Activated CD4-positive, alpha-beta T cell treated with anti-CD3 and anti-CD28 coated beads for 36 hours (primary cell): ENCODE measurements at places on chromosomes 12 and 14. TPM values are rescaled to one million over a fixed set of nuclear protein-coding genes. Genes with fewer than 3 reads are reported as not detected.

Gene DNAH10
- total RNA-seq: 0.37 TPM

DNA sequence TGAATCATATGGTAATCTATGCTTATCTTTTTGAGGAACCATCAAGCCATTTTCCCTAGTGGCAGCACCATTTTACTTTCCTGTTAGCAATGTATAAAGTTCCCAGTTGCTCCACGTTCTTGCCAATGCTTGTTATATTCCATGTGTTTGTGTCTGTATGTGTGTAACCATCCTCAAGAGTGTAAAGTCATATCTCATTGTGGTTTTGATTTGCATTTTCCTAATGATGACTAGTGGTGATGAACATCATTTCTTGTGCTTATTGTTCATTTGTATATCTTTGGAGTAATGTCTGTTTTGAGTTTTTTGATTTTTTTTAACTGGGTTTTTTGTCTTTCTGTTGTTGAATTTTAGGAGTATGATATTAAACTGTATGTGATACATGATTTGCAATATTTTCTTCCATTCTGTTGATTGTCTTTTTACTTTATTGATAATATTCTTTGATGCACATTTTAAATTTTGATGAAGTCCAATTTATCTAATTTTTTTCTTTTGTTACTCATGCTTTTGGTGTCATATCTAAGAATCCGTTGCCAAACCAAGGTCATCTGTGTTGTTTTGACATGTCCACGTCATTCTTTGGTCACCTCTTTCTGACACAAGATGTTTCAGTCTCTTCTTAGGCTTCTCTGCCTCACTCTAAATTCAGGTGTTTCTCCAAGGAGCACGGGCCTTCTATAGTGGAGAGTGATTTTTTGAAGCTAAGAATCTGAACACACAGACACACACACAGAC is 36.1 kb downstream of the PPHLN1 start:
- no peak for DNase-seq

DNA sequence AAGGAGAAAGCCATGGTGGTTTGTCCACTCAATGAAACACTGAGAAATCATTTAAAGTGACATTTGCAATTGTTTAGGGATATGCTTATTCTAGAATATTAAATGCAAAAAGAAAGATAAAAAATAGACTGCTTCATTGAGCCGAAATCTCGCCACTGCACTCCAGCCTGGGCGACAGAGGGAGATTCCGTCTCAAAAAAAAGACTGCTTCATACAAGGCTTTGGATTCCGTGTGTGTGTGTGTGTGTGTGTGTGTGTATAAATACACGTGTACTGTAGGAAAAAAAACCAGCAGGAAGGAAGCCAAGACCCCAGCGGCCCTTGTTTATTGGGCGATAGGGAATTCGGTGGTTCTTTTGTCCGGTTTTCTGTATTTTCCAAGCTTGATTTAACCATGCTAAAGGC is 3.2 kb upstream of the ZNF839 start:
- peak; percentile 51 for DNase-seq

DNA sequence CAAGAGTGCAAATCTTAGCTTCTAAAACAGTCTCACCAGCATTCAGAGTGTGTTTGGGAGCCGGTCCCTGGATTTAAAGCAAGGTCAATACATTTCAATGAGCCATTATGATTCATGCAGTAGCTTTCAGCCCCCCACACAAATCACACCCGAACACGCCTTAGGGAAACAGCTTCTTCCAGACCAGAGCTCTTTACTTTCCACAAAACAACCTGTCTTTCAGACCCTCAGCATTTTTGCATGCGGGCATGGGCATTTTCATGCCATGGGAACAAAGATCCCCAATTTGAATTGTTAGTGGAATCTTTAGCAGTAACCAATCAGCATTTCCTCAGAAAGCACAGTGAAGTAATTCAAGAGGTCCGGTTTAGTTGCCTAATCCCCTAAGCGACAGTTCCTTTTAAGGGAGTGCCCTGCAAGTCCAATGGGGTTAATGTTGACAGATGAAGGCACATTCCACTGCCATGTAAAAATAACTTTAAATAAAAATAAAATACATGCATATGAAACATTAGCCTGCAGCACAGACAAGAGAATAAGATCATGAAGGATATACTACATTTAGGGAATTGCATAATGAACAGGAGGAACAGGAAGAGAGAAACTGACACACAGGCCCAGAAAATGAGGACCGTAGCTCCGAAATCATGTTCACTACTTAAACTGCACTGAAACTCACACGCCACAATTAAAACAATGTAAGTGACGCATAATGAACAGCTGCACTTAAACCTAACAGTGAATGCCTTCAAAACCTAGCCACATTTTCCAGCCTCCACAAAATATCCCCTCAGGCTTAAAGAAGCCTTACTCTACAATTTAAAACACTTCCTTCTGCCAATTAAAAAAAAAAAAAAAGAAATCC is 4.0 kb downstream of the VPS37B start:
- no peak for DNase-seq

- DNase-seq: peak; percentile 51
Observed at GRCh38 chr14:69048456-69048855, 69.4 kb upstream of the ACTN1 start.

GRCh38 chr14:44699391-44699790 is 192.3 kb upstream of the FSCB start:
- no peak for DNase-seq

DNA sequence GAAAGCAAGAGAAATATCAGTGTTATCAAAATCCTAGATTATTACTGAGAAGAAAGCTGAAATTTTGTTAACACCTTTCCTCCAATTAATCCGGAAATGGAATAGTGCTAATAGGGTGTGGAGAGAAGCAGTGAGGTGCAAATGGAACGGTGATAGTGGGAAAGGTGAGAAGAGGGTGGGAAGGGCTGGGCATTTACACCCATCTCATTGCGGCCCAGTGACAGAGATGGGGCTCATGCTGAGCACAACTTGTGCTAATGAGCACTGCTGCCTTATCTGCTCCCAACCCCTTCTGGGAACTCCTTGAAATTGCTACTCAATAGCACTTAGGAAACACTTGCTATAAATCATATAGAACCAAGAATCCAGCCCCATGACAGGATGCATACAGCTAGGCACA is 94.4 kb downstream of the PTPRR start:
- no peak for DNase-seq

GRCh38 chr14:104199266-104199895 is 61.0 kb downstream of the KIF26A start:
- no peak for DNase-seq

Gene TRPV4
- not detected for total RNA-seq

DNA sequence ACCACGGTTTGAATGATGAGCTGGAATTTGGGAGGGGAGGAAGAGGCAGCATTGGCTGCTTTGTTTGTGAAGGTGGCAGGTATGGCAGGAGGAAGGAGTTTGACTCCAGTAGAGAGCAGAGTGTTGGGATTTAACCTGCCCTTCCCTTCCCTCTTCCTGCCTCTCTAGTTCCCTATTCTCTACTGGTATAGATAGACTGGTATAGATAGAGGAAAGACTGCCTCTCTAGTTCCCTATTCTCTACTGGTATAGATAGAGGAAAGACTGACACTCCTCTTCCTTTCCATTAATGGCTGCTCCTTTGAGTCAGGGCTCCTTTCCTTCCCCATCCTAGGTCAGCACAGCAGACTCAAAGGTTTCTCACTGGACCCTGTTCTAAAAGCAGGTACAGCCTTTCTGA is 8.4 kb upstream of the SYCP3 start:
- no peak for DNase-seq

Gene MLXIP
- total RNA-seq: 17.7 TPM

GRCh38 chr14:24052656-24053547 is 1.1 kb downstream of the CARMIL3 start:
- peak; percentile 81 for DNase-seq

- DNase-seq: peak; percentile 29
Observed at GRCh38 chr12:26524862-26525465, 308.0 kb downstream of the ITPR2 start.

DNA sequence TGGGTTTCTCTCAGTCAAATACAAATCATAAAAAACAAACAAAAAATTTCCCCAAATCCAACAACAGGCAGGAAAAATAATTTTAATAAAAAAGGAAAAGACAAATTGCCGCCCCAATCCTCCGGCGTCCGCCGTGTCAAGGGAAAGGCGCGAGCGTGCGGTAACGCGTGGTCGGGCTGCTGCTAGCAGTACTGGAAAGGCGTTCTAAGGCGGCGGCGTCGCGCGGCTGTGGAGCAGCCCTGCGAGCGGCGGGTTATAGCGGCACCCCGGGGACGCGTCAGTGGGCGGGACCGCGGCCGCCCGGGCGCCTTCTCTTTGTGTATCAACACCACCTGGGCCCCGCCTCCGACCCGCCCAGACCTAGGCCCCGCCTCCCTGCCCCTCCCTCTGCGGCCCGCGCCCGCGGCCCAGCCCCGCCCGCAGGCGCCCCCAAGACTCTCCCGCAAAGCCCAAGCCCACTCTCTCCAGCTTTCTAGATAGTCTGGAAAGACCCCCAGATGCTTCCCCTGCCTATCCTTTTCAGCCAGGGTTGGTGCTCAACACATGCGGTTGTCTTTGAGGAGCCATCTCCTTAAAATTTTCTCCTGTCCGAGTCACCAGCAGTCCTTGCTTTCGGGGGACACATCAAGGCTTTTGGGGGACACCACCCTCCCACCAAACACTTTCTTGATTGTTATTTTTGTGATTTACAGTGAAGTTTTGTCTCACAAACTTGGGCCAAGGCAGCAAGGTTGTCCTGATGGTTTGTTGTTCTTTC is at the start of gene SLC38A2:
Gene SLC38A2 (minus strand): TSS at position 230 of the 757 bp plus-strand sequence. CDS start 1,480 bp downstream, outside the sequence.
- peak; percentile 98 for DNase-seq

GRCh38 chr12:122862110-122862634 is 26.9 kb downstream of the HIP1R start:
- no peak for DNase-seq

DNA sequence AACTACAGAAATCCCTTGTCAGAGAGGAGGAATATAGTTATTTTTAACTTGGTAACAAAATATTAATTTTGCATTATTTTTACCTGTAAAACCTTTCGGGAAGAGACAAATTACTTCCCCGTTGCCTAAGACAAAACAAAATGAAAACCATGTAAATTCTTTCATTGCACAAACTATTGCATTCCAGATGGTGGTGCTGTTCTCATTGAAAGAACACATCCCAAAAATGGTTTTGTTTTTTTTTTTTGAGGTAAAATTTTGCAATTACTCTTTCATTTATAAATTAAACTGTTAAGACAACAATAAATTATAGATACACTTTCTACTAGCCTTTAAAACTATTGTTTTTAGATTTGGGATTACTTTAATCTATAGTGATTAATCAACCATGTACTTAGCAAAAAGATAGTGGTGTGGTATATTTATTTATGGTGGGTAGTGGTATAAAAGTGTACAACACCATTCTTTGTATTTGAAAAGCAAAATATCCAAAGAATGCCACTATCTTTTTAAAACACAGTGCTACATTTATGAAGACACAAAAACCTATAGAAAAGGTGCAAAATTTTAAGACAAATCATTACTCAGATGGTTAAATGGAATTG is 115.5 kb downstream of the SLC38A1 start:
- DNase-seq: no peak

DNA sequence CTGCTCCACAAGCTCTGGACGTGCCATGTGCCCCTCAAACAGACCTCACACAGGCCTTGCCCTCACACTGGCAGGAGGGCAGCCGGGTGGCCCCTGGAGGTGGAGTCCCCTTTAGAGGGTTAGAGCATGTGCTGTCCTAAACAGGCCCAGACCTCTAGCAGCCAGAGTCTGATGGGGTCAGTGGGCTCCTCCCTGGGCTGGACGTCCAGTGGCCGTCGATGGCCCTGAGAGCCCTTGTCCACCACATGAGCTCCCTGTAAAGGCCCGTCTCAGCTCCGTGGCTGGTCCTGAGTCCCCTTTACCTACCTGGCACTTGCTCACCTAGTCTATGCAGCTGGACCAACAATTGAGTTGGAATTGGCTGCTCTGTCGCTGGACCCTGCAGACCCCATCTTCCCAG is 3.8 kb downstream of the TMEM179 start:
- peak; percentile 0 for DNase-seq

GRCh38 chr14:101627915-101628262 is 66.6 kb downstream of the DIO3 start:
- no peak for DNase-seq

GRCh38 chr12:5924342-5924741 is 20.7 kb downstream of the ANO2 start:
- no peak for DNase-seq

Gene MYO1H
- not detected for total RNA-seq

DNA sequence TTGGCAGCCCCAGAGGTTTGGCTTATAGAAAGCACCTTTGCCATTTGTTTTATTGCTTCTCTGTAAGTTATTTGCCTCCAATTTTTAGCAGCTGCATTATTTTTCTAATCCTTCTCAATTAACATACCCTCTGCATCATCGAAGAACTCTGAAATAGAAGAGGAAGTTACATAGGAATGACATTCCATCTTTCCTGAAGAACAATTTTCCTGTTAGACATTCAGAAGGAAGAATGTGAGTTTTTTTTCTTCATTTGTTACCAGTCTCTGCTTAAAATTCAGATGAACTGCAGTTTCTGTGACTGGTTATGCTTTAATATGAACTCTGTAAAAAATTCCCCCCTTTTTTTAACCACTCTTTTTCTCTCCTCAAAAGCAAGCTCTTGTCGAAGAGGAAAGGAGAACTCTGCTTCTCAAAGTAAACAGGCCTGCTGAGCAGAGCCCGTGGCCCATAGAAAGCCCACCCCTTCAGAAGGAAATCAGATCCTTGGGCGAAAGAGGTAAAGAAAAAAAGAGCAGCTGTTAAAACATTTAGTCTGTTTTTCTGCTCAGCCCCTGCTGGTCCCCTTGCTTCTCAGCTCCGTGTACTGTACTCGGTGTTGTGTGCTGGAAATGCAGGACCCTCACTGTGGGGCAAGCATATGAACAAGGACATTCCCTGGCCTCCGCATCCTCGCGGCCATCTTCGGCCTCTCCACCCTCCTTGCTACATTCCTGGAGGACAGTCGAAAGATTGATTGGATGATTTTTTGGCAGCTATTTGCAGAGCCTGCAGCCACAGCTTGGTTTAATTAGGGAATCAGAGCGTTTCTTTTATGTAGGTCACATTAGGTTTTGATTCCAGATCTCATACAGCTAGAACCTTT is 164.4 kb upstream of the LRIG3 start:
- DNase-seq: no peak

Gene KRT85
- not detected for total RNA-seq

DNA sequence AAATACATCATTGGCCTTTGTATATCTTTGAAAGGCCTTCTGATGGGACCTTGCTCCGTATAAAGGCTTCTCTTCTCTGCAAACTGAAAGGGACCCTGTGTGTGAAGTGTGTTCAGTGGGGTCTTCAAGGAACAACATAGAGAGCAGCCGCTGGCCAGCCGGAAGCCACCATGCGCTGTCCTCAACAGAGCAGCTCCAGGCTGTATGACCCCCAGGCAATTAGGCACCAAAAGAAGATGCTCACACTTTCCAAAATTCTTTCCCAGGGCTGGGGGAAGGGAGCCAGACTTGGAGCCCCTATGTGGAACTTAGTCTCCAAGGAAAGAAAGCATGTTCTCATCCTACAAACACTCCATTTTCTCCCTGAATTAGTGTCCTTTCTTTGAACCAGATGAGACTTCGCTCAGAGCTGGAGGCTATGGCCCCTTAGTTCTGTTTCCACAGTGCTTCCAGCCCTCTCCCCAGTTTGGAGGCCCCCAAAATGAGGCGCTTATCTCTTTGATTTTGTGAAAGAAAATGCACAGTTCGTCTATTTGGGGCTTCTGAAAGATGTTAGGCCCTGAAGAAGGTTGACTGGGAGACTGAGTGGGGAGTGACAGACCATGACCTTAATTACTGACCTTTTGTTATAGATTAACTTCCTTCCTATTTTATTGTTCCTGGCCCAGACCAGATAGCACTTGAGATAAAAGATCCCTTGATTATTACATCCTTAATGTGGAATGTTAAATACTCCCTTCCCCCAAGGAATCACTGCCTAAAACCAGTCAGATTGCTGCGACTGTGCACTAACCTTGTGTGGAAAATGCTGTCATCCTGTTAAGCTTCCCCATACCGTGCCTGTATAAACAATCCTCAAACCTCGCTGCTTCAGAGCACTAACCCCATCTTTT is 128.3 kb upstream of the FGD4 start:
- no peak for DNase-seq
